ENCODE measurements at places on chromosomes 11 and 22.

GRCh38 chr11:130947058-130947457 is 30.8 kb upstream of the SNX19 start:
- DNase-seq = no peak

GRCh38 chr11:7571640-7572000 is 57.8 kb downstream of the PPFIBP2 start:
- peak; percentile 77 for DNase-seq

- no peak for DNase-seq
These were observed 19.5 kb downstream of the TXN2 start for GRCh38 chr22:36461665-36462649.

DNA sequence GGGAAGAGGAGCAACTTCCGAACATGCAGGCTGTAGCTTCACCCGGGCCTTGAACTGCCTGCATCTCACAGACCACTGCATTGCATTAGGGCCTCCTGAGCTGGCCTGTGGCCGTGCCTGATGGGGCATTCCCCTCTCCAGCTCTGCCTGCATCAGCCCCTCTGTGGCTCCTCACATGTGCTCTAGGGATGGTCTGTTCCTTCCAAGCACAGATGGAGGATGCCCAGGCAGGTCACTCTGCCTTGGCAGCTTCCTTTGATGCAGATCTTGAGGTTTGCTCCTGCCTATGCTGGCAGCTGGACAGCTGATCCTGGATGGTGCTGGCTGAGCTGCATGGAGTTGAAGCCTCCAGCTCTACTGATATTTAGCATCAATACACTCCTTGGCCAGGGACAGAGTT is 28.5 kb downstream of the AMPD3 start:
- no peak for DNase-seq

DNA sequence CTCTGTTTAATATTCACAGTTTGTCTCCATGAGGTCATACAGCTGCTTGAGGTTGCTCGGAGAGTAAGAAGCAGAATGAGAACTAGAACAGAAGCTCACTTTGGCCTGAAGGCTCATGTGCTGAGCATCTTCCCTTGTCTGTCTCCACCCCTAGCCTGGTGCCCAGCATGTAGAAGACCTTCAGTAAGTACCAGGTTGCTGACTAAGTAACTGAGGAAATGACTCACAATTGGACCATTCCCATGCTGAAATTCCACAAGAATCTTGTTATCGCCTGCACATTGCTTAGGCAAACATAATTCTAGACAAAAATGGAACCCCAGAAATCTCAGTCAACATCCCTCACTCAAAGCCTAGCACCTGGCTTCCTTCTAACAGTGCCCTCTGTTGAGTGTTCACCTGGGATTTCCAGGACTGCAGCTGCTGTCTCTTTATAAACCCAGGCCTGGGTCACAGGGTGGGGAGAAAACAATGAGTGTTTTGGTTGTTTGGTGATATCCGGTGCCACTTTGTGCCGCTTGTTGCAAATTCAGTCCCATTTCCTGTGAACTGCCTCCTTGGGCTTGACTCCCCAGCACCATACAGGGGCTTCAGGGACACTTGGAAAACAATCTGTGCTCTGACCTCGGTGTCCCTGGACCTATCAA is 406.8 kb downstream of the ETS1 start:
- no peak for DNase-seq

GRCh38 chr22:30720263-30720837 is 25.7 kb downstream of the OSBP2 start:
- no peak for DNase-seq

- no peak for DNase-seq
These were observed 6.1 kb upstream of the WEE1 start for GRCh38 chr11:9567401-9567800.

- no peak for DNase-seq
These were observed 1.9 kb upstream of the TMEM41B start for GRCh38 chr11:9316334-9316733.

DNA sequence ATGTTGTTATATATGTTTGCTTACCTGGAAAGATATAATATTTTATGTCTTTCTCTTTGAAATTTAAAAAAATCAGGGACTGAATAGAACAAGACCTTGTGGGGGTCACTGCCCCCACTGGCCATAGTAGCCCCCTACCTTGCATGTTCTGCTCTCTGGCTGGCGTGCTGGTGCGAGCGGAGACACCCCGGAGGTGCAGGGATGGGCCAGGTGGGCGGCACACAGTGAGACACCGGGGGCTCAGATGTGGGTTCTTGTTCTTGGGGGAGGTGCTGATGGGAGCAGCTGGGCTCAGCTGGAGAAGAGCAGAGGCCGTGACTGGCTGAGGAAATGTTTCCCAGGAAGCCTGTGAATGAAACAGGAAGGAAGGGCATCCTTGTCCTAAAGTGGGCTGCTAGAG is 20.2 kb downstream of the GAB4 start:
- DNase-seq = no peak

DNA sequence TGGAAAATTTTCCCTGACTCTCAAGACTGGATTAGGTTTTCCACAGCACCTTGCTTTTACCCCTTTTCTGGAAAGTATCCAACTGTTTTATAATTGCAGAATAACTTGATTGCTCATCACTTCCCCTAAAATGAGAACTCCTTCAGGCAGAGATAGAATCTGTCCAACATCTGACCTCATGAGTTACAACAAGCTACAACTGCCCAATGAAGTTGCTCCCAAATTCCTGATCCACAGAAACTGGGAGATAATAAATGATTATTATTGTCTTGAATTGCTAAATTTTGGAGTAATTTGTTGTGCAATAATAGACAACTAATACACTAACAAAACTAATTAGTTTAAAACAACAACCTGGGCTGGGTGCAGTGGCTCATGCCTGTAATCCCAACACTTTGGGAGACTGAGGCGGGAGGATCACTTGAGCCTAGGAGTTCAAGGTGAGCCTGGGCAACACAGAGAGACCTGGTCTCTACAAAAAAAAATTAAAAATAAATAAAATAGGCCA is 10.0 kb upstream of the CCDC83 start:
- DNase-seq = no peak

GRCh38 chr22:29002603-29003002 is 59.0 kb downstream of the C22orf31 start:
- peak; percentile 39 for DNase-seq

GRCh38 chr11:70220920-70221319 is 17.8 kb downstream of the FADD start:
- DNase-seq = no peak

DNA sequence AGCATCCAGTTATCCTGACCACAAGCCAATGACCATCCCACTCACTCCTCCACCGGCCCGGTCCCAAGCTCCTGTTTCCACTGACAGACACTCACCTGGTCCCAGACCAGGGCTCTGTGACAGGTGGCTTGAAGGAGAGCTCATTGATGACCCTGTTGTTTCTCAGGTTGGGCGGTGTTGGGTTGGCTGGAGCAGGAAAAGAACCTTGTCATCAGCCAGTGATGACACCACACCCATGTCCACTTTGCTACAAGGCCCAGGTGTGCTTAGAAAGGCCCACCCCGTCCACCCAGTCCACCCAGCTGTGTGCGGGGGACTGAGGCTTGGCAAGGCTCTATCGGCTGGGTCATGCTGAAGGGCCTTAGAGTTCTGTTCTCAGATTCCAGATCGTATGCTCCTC is 42.9 kb downstream of the GAB4 start:
- no peak for DNase-seq

DNA sequence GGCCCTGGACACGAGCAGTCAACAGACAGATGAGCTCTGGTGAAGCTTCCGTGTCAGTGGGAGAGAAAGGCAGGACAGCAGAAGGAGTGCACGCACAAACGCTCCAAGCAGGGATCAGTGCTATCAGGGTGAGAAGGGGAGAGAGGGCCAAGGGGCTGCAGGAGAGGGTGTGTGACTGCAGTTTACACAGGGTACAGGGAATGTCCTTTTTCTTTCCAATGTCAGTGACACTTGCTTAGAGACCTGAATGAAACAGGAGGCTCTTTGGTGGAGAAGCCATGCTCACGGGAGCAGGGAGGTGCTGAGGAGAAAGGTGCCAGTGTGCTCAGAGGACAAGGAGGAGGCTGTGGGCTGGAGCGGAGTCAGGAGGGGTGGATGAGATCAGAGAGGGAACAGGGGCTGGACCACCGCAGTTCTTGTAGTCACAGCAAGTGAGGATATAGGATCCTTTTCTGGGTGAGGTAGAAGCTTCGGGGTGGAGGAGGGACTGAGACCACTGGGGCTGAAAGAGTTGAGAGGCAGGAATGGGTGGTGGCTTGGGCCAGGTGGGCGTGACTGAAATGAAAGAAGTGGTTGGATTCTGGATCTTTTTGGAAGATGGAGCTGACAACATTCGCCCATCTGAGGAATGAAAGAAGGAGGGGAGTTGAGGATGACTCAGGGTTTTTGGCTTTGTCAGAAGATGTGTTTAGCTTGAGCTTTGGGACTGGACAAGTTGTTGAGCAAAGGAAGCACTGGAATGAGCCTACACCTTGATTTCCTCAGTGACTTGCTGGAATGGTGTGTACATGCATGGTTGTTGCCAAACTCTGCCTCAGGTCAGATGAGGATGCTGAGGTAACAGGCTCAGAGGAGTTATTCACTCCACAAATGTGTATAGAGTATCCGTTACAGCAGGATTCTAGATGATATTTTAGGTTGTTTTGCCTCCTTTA is 87.9 kb downstream of the ADAMTS15 start:
- no peak for DNase-seq

DNA sequence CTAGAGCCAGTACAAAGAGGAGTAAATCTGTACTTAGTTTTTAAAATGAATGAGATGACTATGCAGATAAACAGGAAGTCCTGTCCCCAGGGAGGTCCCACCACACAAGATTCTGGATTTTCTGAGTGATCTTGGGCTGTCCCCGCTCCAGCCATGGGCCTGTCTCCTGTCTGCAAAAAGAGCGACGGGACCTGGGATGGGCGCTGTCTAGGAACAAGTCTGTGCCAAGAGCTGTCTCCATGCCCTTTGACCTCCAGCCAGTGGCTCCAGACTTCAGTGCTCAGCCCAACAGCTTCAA is 6.0 kb downstream of the CSNK1E start:
- no peak for DNase-seq

DNA sequence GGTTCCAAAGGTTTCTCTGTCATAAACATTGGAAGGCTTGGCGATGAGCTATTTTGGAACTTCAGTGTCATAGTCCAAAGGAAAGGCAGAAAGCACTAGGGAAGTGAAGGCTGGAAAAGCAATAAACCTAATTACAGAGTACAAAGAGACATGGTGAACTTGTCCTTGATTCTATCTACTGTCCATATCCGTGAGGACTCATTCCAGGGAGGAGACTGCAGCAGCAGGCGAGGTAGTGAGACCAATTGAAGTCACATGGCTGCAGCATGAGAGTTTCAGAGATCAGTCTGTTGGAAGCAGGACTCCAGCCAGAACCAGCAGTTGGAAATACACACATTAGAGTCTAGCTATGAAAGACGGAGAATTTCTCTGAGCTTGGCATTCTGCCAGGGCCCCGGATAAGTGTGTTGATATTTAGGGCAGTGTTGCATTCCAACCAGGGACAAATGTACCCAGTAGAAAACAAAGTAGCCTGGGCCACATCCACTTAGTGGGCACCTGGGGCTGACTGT is 54.1 kb upstream of the ARHGAP42 start:
- DNase-seq = peak; percentile 77

- peak; percentile 89 for DNase-seq
These were observed 1.8 kb upstream of the RASGRP2 start for GRCh38 chr11:64745521-64746328.

DNA sequence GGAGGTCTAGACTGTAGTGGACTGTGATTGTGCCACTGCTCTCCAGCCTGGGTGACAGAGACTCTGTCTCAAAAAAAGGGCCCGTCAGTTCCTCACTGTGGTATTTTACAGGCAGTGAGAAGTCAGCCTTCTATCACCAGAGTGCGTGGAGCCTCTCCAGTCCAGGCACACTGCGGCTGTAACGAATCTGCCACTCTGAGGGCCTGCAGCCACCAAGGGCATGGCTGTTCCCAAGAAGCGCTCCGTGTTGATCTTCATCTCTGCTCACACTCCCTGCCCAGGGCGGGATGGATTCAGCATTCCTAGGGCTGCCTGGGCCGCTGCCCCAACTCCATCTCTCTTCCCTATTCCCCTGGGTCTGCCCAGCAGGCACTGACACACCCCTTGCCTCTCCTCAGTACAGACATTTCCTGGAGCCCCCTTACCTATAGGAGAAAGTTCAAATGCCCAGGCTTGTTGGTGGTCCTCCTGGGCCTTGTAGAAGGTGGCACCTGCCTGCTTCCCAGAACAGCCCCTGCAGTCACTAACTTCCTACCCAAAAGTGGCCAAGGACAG is 148.4 kb downstream of the CACNA1I start:
- no peak for DNase-seq

GRCh38 chr11:23123753-23124152 is 263.5 kb upstream of the CCDC179 start:
- DNase-seq = no peak

DNA sequence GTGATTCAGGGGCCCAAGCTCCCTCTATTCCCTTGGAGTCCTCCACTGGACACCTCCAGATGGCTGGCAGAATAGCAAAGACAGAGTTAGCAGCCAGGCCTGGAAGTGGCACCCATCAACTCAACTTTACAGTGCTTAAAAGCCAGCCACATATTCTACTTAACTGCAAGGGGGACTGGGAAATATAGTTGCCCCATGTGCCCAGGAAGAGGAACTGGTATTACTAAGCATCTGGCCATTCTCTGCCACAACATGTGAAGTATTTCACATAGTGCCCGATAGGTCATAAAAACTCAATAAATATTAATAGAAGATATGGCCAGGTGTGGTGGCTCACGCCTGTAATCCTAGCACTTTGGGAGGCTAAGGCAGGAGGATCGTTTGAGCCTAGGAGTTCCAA is 5.5 kb upstream of the IL10RA start:
- no peak for DNase-seq

DNA sequence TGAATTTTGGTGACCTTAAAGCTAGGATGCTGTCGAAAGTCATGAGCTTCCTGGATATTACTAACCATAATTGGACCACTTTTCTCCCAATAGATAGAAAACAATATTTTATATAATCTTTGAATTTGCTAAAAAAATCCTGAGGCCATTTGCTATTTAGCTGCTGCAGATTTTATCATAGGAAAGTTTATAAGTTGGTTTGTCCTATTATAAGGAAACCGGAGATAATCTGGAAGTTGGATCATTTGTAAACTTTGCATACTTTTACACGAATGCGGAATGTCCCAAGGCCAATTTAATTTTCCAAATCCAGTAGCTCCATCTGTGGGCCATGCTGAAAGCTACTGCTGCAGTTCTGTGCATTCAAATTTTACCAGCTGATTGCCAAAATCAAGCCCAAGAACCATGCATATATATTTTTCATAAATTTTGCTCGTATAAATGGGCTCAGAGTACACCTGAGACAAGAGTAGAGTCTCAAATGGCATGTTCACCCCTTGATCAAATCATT is 378.3 kb downstream of the FAM181B start:
- DNase-seq = no peak

GRCh38 chr11:64356498-64357411 is 2.2 kb upstream of the RPS6KA4 start:
- no peak for DNase-seq

DNA sequence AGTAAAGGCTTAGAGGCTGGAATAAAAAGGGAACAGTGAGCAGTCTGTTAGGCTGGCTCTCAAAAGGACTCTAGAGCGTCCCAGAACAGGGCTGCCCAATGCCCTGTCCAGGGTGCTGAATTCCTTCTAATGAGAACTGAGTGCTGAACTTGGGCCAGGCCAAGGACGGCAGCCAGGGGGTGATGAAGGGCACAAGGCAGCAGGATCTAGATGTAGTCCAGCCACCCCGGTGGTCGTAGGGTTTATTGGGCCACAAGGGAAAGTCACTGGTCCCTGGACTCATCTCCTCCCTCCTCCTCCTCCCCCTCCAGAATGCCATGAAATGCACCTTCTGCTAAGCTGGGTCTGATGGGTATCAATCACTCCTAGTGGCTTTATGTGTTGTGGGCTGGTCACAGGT is 19.2 kb downstream of the NPTXR start:
- DNase-seq = peak; percentile 83

GRCh38 chr11:63574856-63575602 is 11.8 kb upstream of the PLAAT2 start:
- DNase-seq = peak; percentile 43
